NCI-H2227 treated with DMSO at 0.1 percent for 48 hours (cell line): ENCODE measurements at places on chromosomes 2 and 18.
A peak's percentile ranks its signal among the peaks of the same experiment; 100 is the strongest.

- no peak for DNase-seq
Observed at GRCh38 chr2:191686066-191686465, 8.1 kb downstream of the NABP1 start.

GRCh38 chr2:88626171-88627054, 851 bp downstream of the EIF2AK3 start:
- no peak for DNase-seq

DNA sequence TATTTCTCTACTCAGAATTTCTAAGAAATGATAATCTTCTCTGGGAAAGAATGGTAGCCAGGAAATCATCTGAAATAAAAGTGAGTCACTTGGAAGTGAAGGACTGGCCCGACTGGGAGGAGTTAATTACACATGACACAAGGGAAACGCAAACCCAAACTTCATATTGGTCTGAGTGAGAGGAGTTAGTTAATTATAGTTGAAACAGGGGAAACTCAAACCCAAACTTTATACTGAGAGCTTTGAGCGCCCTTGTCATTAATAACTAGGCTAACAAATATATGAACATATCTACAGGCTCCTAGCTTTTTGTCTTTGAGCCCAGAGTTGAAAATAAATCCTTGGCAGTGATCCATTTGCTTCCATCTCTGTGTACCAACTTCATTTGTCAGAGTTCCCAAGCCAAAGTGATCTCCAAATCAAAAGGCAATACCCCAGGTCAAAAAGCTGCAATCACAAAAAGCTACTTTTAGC, 187.8 kb upstream of the COL3A1 start:
- DNase-seq: no peak

DNA sequence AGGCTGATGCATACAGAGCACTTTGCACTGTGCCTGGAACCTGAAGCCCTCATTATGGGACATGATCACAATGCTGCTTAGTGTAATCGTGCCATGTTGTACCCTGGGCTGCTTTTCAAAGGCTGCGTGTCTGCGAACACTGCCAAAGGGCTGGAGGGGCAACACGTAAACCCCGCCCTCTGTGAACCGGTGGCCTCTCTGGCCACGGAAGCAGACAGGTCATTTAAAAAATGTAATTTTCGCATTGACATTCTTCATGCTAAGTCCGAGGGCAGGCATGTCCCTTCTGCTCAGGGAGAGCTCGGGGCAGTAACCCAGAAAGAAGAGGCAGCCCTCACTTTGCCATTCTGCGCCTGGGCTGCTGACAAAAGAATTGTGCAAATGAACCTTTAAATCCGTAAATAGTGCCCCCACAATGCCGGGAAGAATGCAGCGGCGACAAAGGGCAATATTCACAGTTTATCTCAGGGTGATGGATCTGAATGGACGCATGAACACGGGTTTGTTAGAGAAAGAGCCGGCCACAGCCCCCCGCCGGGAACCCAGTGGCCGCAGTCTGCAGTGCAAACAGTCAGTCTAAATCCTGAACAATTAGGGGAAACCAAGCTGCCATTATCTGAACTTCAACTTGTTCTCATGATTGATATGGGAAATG, 226.1 kb downstream of the MYCN start:
- DNase-seq: peak; percentile 32

- DNase-seq: no peak
Observed at GRCh38 chr2:10779776-10780490, 32.7 kb downstream of the PDIA6 start.

- DNase-seq: no peak
Observed at GRCh38 chr2:220460257-220460985, 833.0 kb downstream of the SLC4A3 start.
